ENCODE measurements at places on chromosomes 16 and 17.

DNA sequence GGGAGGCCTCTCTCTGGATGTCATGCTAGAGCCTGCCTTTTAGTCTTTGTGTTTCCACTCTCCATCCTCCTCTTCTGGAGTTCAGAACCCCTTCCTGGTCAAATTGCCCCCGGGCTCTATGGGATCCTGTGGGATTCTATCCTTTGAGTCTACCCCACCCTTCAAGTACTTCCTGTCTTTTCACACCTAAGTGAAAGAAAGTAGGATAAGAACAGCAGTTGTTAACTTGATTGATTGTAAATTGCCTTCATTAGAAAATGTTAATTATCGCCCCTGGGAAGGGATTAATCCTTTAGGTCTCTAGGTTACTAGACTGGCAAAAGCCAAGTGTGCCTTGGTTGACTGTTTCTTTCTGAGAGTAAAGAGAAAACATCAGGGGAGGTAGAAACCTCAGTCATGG is 30.1 kb downstream of the PRKCB start:
- H3K27ac ChIP-seq = no peak overlapping the region
- no peaks in the 10 kb centered on the region for H3K36me3 ChIP-seq
- H3K4me3 ChIP-seq = no peak overlapping the region
- no peak for DNase-seq
- H3K27me3 ChIP-seq = no peaks in the 10 kb centered on the region

DNA sequence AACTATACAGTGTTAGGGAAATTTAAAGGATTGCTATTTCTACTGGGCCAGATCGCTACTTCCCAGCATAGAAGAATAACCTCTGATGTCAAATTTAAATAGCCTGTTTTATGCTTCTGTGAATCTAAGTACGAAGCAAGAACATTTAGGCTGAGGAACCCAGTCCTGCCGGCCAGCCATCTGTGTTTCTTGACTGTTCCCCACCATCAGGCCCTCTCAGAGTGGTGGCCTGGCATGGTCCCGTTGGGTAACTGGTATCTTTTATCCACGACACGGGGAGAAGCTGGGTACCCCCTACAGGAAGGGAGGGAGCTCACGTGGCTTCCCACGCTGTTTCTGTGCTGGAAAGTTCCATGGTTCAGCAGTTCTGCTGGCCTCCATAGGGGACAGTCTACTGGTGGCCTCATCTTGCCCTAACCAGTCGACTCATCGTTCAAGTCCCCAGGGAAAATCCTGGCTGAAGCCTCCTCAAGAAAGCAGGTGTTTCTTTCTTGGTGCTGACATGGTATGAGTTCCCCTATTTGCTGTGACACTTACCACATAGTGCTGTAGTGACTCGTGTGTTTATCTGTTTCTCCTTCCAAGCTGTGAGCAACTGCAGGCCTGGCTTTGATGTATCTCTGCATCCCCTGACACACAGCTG is 201.7 kb upstream of the NLRP1 start:
- no peak overlapping the region for H3K27ac ChIP-seq
- DNase-seq = no peak
- no peaks in the 10 kb centered on the region for H3K4me1 ChIP-seq
- no peak overlapping the region for H3K4me3 ChIP-seq
- H3K27me3 ChIP-seq = no peaks in the 10 kb centered on the region

GRCh38 chr17:17892009-17892408 is 55.2 kb upstream of the SREBF1 start:
- H3K27me3 ChIP-seq = no peaks in the 10 kb centered on the region
- no peaks in the 10 kb centered on the region for H3K36me3 ChIP-seq
- no peak overlapping the region for H3K4me3 ChIP-seq
- no peaks in the 10 kb centered on the region for H3K4me1 ChIP-seq

GRCh38 chr17:31875081-31875480 is 16.0 kb upstream of the COPRS start:
- no peaks in the 10 kb centered on the region for H3K27me3 ChIP-seq
- peaks cover 31% of the 10 kb centered on the region for H3K36me3 ChIP-seq
- H3K27ac ChIP-seq = no peak overlapping the region
- no peaks in the 10 kb centered on the region for H3K4me1 ChIP-seq
- no peak overlapping the region for H3K4me3 ChIP-seq
- DNase-seq = no peak

DNA sequence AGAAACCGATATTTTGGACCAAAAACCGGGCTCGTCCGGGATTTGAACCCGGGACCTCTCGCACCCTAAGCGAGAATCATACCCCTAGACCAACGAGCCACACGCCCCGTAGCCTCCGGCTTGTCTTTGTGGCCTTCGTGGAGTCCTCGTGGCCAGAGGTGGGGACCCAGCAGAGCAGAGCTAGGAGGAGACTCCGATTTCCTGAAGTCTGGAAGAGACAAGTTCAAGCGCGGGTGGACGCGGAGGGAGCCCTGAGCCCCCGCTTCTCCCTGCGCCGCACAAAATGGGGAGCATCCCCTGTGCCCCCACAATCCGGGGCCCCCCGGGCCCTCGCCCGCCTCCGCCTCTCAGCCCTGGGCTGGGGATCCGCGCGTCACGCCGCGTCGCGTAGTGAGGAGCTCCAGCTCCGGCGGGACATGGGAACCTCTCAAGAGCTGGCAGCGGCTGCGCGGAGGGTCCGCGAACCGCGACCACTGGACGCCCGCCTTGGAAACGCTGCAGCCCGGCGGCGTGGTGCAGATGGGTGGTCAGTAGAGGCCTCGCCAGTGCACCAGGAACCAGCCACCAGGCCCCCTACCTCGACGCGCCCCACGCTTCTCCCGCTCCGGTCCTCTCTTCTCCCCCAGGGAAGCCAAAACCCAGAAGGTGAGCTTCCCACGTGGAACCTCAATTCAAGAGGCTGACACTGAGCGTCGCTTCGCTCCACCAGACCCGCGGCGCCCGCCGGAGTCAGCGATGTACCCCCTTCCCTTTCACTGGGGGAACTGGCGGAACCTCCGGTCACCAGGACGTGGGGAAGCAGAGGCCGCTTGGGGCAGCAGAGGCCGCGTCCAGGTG is 5.2 kb upstream of the OR1F1 start:
- no peak overlapping the region for H3K27ac ChIP-seq
- no peaks in the 10 kb centered on the region for H3K36me3 ChIP-seq
- no peak overlapping the region for H3K4me3 ChIP-seq
- H3K4me1 ChIP-seq = peaks cover 7% of the 10 kb centered on the region
- no peaks in the 10 kb centered on the region for H3K27me3 ChIP-seq
